ENCODE measurements at places on chromosomes 5 and 9. TPM values are rescaled to one million over a fixed set of nuclear protein-coding genes. Genes with fewer than 3 reads are reported as not detected.

DNA sequence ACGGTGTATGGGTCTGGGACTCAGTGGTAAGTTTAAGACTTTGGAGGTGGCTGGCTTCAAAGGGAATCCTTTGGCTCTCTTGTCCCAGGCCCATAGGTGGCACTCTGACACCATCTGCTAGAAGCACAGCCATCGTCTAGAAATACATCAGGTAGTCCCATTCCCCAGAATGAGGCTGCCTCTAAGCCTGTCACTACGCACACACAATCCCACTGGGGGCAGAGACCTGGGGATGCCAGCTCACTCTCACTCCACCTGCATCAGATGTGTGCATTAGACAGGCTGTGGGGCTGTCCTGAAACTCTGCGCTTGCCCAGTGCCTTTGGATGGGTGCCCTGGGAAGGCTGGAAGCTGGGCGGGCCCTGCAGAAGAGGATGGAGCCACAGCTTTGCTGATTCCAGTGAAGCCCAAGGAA lies 127.5 kb upstream of the PANK3 start:
- H3K4me1 ChIP-seq, result peaks cover 9% of the 10 kb centered on the region
- no peaks in the 10 kb centered on the region for H3K36me3 ChIP-seq
- H3K4me3 ChIP-seq, result no peak overlapping the region
- H3K27ac ChIP-seq, result no peak overlapping the region
- H3K27me3 ChIP-seq, result no peaks in the 10 kb centered on the region

- H3K4me1 ChIP-seq, result peaks cover 10% of the 10 kb centered on the region
- H3K27ac ChIP-seq, result peak within 1 kb of the TSS; percentile 60
- peaks cover 20% of the 10 kb centered on the region for H3K27me3 ChIP-seq
- no peaks in the 10 kb centered on the region for H3K36me3 ChIP-seq
- peak; percentile 99 for DNase-seq
These were observed at the start of gene CYSTM1 for GRCh38 chr5:140174465-140175366. Gene CYSTM1 (plus strand): TSS chr5:140175188. CDS start chr5:140194466, 19,278 bp downstream.

GRCh38 chr5:76705574-76705973 lies 10.4 kb upstream of the F2R start:
- H3K4me1 ChIP-seq, result peaks cover 17% of the 10 kb centered on the region
- H3K27ac ChIP-seq, result no peak overlapping the region
- H3K4me3 ChIP-seq, result no peak overlapping the region
- DNase-seq, result no peak
- no peaks in the 10 kb centered on the region for H3K36me3 ChIP-seq

DNA sequence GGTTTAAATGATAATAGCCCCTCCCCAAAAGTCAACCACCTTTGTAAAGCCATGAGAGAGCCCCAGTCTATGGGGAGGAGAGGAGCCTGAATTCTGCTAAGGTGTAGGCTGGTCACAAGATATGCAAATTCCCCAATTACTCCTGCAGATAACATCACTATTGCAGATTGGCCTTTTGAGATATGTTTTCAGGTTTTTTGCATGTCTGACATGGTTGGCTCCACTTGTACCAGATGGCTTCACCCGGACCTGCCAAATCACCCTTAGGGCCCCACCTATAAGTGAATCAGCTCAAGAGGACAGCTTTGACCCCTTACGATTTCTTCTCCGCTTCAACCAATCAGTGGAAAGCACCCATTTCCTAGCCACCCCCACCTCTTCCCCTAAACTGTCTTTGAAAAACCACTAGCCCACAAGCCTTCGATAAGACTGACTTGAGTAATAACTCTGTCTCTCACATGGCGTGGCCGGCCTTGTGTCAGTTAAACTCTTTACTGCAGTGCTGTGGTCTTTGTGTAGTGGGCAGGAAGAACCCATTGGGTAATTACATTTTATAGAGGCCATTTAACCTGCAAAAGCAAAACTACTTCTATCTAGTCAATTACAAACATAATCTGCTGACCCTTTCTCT lies 69.7 kb downstream of the PRLR start:
- H3K36me3 ChIP-seq, result no peaks in the 10 kb centered on the region
- H3K27me3 ChIP-seq, result no peaks in the 10 kb centered on the region
- no peak overlapping the region for H3K4me3 ChIP-seq
- no peak overlapping the region for H3K27ac ChIP-seq
- DNase-seq, result no peak

- H3K27ac ChIP-seq, result no peak overlapping the region
- no peaks in the 10 kb centered on the region for H3K27me3 ChIP-seq
- DNase-seq, result no peak
- no peak overlapping the region for H3K4me3 ChIP-seq
These were observed 32.3 kb downstream of the ATP6V0E1 start for GRCh38 chr5:173015598-173016455.

DNA sequence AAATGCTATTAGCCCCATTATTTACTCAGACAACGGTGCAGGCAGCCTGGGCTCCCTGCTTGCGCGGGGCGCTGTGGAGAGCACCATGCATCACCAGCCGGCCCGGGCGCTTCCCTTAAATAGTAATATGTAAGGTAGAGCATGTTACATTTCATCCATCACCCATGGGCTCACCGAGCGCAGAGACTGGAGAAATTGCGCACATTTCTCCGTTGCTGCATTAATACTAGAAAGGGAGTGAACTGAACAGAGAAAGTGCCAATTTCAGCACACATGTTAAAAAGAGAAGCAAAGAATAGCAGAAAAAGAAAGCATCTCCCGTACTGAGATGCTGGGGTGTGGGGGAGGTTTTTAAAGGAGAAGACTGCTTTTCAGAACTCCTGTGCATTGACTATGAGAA lies 400.3 kb downstream of the ZSWIM6 start:
- H3K4me3 ChIP-seq, result no peak overlapping the region
- H3K27me3 ChIP-seq, result no peaks in the 10 kb centered on the region
- H3K27ac ChIP-seq, result no peak overlapping the region
- H3K36me3 ChIP-seq, result no peaks in the 10 kb centered on the region
- DNase-seq, result peak; percentile 28

DNA sequence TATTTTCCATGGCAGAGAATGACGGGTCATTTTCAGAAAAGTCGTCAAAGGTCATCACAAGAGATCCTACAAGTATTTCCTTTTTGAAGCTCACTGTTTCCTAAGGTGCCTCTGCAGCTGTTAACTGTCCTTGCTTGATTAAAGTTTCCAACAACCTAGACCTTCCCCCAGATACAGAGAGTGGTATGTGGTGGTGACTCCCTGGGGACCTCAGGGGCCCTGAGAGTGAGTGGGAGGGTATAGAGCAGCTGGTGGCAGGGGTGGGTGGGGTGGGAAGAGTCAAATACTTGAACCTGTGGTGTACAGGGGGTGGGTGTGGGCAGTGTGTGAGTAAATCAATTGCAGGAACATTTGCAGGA lies 1.6 kb upstream of the CD72 start:
- H3K4me3 ChIP-seq, result no peak overlapping the region
- H3K27me3 ChIP-seq, result peaks cover 41% of the 10 kb centered on the region
- H3K27ac ChIP-seq, result no peak overlapping the region
- no peak for DNase-seq
- no peaks in the 10 kb centered on the region for H3K36me3 ChIP-seq

GRCh38 chr5:110753600-110753999 lies 14.8 kb downstream of the SLC25A46 start:
- no peak for DNase-seq
- H3K27ac ChIP-seq, result no peak overlapping the region
- H3K4me1 ChIP-seq, result no peaks in the 10 kb centered on the region
- H3K27me3 ChIP-seq, result no peaks in the 10 kb centered on the region
- H3K36me3 ChIP-seq, result peaks cover 12% of the 10 kb centered on the region

- H3K4me3 ChIP-seq, result no peak overlapping the region
- DNase-seq, result peak; percentile 78
- peaks cover 4% of the 10 kb centered on the region for H3K4me1 ChIP-seq
- H3K27ac ChIP-seq, result no peak overlapping the region
- H3K36me3 ChIP-seq, result peaks cover 9% of the 10 kb centered on the region
These were observed 11.4 kb downstream of the MTAP start for GRCh38 chr9:21813575-21814473.

GRCh38 chr5:134656690-134657089 lies 8.1 kb downstream of the SEC24A start:
- DNase-seq, result no peak
- H3K27me3 ChIP-seq, result no peaks in the 10 kb centered on the region
- no peak overlapping the region for H3K4me3 ChIP-seq
- H3K4me1 ChIP-seq, result no peaks in the 10 kb centered on the region
- H3K27ac ChIP-seq, result no peak overlapping the region

GRCh38 chr9:122221183-122221811 lies 7.5 kb downstream of the LHX6 start:
- H3K4me1 ChIP-seq, result peaks cover 31% of the 10 kb centered on the region
- peak; percentile 64 for DNase-seq
- H3K4me3 ChIP-seq, result peak overlapping the region; percentile 42
- no peak overlapping the region for H3K27ac ChIP-seq
- H3K27me3 ChIP-seq, result peaks cover 100% of the 10 kb centered on the region

DNA sequence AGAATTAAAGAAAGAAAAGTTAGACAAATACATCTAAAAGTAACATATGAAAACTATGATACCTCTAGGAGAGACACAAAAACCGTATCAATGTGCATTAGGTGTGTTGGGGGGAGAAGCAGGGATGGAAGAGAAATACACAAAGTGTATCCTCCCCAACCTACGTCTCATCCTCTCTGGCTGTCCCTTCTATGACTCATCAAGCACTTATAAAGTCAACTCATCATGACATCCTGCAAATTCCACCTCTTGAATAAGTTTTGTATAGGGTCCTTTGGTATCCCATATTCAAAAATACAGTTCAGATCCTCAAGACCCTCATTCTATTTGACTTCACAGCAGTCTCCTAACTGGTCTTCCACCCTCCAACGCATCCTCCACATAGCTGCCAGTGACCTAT lies 917.6 kb upstream of the DMAC1 start:
- H3K4me3 ChIP-seq, result no peak overlapping the region
- DNase-seq, result no peak
- no peaks in the 10 kb centered on the region for H3K36me3 ChIP-seq
- H3K27me3 ChIP-seq, result no peaks in the 10 kb centered on the region

DNA sequence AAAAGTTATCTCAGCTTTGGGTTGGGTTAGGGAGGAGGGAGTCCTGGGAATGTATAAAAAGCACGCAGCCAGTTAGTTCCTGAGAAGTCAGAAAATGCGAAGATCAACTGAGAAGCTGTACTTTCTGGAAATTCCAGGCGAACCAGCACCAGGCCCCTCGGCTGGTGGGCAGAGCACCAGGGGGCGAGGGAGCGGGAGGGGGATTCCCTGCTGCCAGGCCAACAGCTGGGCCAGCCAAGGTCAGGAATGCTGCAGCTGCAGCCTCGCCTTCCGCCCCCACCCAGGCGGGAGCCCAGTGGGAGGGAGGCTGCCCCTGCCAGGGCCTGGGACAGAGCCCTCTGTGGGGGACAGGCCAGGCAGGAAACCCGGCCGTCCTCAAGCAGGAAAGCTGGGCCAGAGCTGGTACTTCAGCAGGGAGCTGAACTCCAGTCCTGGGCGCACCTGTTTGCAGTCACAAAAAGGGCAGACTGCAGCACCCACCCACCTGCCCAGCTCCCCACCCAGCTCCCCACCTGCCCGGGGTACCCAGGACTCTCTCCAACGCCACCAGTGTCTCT lies 35.5 kb downstream of the VAV2 start:
- peak overlapping the region; percentile 35 for H3K4me3 ChIP-seq
- peaks cover 52% of the 10 kb centered on the region for H3K4me1 ChIP-seq
- no peak overlapping the region for H3K27ac ChIP-seq
- H3K27me3 ChIP-seq, result no peaks in the 10 kb centered on the region
- DNase-seq, result peak; percentile 37

- no peaks in the 10 kb centered on the region for H3K27me3 ChIP-seq
- no peak for DNase-seq
- H3K4me1 ChIP-seq, result peaks cover 23% of the 10 kb centered on the region
- no peaks in the 10 kb centered on the region for H3K36me3 ChIP-seq
These were observed 143.2 kb upstream of the DMRT1 start for GRCh38 chr9:698276-698675.

DNA sequence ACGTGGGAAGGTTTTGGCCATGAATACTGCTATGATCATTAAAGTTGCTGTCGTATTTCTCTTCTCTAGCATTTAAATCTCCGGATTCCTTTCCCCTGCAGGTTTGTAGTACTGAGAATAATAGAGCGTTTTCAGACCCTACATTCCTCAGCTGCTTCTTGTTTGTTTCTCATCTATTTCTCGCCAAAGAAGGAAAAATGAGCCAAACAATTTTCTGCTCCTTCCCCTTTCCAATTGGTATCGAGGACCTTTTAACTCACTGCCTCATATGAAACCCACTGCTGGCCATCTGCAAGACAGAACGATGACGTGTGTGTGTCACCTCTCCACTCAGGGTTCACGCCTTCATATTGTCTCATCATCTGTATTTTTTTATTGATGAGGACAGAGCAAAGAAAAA lies 689.4 kb upstream of the WWC1 start:
- H3K4me1 ChIP-seq, result no peaks in the 10 kb centered on the region
- no peak for DNase-seq
- H3K36me3 ChIP-seq, result no peaks in the 10 kb centered on the region

DNA sequence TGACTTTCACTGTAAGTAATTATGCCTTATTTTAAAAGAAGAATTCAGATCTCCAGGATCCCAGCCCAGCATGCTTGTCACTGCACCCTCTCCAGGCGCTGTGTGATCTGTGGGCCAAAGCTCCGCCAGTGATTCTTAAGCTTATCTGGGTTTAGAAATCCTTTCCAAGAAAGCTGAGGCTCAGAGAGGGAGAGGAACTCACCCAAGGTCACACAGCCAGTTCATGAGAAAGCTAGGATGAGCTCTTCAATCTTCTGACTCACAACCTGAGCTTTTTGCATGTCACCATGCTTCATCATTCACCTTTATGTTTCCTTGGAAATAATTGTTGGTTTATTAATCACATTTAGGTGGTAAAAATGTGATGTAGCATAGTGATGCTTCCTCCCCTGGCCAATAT lies 136.6 kb upstream of the HAND1 start:
- peaks cover 57% of the 10 kb centered on the region for H3K27me3 ChIP-seq
- no peak overlapping the region for H3K27ac ChIP-seq
- no peaks in the 10 kb centered on the region for H3K36me3 ChIP-seq

DNA sequence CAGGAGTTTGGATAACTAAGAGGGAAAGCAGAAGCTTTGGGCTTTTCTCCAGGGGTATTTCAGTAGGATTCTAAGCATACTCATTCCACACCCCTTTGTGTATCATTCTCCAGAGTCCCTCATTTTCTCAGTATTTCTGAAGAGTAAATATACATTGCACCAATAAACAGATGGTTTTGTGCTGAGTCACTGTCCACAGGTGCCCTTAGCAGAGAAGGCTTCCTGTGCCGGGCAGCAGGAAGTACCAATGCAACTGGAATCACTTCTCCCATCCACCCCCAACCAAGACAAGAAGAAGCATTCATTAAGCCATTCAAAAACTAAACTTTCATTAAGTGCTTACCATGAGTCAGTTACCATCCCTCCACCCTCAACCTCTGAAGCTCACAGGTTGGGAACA lies 3.6 kb upstream of the CCNJL start:
- DNase-seq, result no peak
- peaks cover 15% of the 10 kb centered on the region for H3K4me1 ChIP-seq
- H3K27me3 ChIP-seq, result peaks cover 28% of the 10 kb centered on the region
- no peak overlapping the region for H3K4me3 ChIP-seq

The ZNF484 gene
- total RNA-seq, result 36.9 TPM

The LEAP2 gene
- 3.6 TPM for total RNA-seq

The PCDHGB5 gene
- total RNA-seq, result 2.0 TPM

The TMEM174 gene
- not detected for total RNA-seq

The NOXA1 gene
- 0.65 TPM for total RNA-seq

The NDFIP1 gene
- total RNA-seq, result 32.5 TPM

The FBLL1 gene
- total RNA-seq, result 0.34 TPM

The ADAMTSL1 gene
- total RNA-seq, result 2.7 TPM

The MRRF gene
- total RNA-seq, result 44.4 TPM
